ENCODE measurements at places on chromosomes 2 and 18.

DNA sequence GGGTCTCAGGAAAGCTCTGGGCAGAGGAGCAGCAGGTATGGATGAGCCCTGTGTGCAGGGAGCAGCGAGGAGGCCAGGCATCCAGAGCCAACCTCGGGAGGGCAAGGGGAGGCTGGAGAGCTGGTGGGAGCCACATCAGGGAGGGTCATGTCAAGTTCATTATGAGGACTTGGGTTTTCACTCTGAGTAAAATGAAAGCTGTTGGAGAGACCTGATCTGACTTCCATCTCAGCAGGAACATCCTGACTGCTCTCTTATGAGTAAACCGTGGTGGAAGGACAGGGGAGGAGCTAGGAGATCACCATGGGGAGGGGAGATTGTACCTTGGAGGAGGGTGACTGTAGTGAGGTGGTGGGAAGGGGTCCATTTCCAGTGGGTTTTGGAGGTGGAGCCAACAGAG lies 209.8 kb downstream of the LDLRAD4 start:
- no peak for DNase-seq

DNA sequence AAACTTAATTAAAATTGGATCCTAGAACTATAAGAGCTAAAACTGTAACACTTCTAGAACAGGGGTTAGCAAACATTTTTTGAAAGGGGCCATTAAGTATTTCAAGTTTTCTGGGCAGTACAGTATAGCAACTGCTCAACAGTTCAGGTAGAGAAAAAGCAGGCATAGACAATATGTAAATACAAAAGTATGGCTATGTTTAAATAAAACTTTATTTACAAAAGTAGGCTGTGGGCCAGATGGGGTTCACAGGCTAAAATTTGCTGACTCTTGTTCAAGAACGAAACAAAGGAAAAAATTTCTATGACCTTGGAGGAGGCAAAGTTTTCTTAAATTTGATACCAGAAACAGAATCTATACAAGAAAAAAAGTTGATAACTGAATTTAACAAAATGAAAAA lies 114.5 kb downstream of the MEMO1 start:
- DNase-seq, result no peak

DNA sequence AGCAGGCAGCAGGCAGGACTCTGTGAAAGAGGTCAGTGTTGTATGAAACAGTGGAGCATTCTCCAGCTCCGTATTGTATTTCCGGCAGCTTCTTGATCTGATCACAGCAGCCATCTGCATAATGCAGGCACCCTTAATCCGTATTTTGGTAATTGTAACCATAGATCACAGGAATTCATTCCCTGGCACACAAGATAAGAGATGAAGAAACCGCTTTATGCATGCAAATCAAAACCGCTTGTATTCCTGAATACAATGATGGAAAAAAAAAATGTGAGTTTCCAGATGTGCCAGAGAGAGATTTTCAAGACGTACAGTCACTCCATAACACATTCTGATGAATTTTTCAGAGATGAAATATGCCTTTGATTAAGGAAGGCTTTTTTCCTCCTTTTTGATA lies 221.3 kb downstream of the ACKR3 start:
- no peak for DNase-seq

DNA sequence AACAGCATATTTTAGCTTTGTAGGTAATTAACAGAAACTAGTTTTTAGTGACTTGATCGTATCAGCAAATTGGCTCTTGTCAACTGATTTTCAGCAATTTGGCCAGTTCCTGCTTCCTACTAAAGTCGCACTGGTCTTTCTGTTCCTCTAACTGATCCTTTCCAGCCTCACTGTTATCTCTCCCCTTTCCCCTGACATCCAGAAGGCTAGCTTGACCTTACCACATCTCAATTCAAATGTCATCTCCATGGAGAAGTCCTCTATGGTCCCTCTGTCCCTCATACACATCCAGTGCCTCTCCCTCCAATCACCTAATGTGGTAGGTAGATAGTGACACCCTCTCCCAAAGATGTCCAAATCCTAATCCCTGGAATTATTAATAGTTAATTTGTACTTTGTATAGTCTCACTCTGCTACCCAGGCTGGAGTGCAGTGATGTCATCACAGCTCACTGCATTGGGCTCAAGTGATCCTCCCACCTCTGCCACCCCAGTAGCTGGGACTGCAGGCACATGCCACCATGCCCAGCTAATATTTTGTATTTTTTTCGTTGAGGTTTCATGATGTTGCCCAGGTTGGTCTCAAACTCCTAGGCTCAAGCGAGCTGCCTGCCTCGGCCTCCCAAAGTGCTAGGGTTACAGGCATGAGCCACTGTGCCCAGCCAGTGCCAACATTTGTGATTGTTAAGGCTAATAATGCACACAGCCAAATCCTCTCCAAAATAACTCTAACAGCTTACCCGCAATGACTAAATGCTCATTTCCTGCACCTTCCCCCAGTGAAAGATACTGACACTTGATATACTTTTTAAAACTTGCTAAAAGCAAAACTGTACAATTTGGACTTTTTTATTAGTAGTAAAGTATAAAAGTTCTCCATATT lies 16.9 kb downstream of the PSTPIP2 start:
- no peak for DNase-seq

DNA sequence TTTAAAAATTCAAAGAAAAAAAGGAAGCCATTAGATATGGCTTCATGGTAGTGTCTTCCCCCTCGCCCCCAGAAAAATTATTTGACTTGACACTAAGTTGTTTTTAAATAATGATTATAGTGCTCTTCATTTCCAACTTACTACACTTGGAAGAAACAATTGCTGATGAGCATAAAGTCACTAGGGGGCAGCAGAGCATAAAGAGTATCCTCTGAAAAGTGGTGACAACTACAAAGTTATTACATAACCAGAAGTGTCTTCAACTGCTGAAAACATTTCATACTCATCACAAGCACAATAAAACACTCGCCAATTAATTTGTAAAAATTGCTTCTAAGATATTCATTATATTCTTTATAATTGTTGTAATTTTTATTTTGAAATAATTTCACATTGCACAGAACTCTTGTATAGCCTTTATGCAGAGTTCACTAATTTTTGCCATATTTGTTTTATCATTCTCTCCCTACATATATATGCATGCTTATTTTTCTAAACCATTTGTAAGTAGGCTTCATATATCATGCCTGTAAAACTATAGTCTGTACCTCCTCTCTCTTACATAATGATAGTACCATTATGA lies 54.9 kb downstream of the EXOC6B start:
- no peak for DNase-seq
